Right renal pelvis (tissue), 4 donors: ENCODE measurements at places on chromosomes 2 and 18. TPM values are rescaled to one million over a fixed set of nuclear protein-coding genes. Genes with fewer than 3 reads are reported as not detected.
A peak's percentile ranks its signal among the peaks of the same experiment; 100 is the strongest.

GRCh38 chr2:20619624-20620024 lies 31.3 kb downstream of the HS1BP3 start:
- no peak for DNase-seq

DNA sequence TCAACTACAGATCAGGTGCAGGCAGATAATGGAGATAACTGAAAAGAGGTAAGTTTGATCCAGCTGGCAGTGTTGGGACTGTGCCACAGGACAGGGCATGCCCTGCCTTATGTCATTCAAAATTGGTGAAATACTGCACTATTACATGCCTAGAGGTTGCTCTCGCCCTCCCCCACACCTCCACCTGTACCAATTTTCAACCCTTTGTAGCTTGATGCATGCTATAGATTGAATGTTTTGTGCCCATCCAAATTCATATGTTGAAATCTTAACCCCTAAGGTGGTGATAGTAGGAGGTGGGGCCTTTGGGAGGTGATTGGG lies 72.1 kb upstream of the LYPD6B start:
- DNase-seq: no peak

The ANO7 gene
- 1.7 TPM for polyA plus RNA-seq

- DNase-seq: no peak
Measured at GRCh38 chr18:7958081-7958896, 391.2 kb downstream of the PTPRM start.

DNA sequence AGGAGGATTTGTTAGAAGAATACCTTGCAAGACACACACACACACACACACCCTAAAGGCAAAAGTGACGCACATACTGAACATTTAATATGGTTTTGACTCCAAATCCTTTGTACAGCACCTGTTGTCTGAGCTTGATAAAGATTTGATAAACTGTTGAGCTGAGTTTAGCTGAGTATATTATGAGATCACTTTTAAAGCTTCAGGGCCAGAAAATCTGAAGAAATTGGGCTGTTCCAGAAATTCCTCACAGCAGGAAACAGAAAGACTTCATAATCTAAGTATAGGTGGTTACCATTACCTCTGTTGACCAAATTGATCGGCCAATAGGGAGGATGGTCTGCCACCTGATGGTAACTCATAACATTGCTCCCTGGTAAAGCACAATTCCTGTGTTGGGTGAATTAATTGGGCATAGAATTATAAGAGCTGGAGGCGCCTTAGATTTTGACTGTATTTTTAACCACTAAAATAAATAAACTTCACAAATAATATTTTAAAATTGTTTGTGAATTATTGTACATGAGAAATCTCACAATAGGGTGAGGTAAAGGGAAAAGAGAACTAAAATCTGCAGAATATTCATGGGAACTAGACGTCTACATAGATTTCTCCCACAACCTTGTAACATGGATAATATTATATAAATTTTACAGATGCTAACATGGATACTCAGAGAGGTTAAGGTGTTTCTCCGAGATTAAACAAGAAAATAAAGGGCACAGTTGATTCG lies 21.8 kb upstream of the RPIA start:
- no peak for DNase-seq

The ZNF521 gene
- polyA plus RNA-seq: 37.2 TPM

- no peak for DNase-seq
Measured at GRCh38 chr2:226184940-226185615, 614.5 kb downstream of the IRS1 start.

DNA sequence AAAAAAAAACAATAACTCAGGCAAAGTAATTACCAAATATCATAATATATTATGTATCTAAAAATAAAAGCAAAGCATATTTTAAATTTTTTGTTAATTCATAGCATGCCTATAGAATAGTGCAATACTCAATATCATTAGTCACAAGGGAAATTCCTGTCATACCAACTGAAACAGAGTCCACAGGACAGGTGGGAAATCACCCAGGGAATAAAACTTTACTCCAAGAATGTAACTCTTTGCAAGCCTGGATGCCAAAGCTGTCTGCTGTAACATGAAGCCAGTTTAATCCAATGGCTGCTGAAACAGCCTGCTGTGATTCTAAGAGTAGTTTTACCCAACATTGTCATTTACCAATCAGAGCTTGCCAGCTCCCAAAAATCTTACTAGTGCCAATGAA lies 40.0 kb upstream of the SULT1C3 start:
- no peak for DNase-seq

The SPP2 gene
- polyA plus RNA-seq: not detected

- DNase-seq: no peak
Measured at GRCh38 chr2:186716899-186717298, 23.0 kb downstream of the FAM171B start.

DNA sequence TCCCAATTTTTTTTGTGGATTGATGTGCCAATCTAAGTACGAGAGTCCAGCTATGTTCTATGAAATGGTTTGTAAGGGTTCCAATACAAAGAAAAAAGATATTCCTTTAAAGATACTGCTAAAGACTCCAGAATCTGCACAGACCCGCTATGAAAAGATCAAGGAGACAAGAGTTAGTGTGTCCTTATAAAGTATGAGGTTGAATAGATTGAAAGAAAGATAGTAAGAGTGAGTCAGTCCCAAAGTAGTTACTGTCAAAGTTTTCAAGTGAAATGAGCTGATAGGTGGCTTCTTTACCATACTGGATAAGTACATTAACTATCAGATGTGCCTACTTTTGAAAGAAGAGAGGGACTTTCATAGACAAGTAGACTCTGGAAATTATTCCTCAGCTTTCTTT lies 17.9 kb upstream of the EHBP1 start:
- no peak for DNase-seq

DNA sequence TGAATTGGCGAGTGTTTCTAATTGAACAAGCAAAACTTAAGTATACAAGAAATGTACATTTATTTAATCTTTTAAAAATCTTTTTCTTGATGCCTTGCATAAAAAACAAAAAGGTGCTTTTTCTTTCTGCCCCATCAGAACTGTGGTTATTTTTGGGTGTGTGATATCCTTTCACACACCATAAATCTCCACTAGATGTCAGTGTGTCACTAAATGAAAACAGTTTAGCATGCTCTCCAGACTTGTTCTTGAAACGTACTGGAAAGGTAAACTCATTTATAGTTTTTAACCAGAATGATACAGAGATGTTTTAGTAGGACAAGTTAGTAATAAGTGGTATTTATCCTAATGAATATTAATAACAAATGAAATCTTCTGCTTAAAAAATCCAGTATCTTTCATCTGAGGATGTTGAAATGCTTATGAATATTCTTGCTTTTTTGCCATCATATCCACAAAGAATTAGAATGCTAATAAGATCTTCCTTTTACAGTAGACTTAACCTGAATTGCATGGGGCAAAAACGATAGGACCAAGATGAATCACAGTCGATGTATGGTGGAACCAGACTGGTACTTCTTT lies 96.8 kb downstream of the UBE2E3 start:
- DNase-seq: peak; percentile 27

- no peak for DNase-seq
Measured at GRCh38 chr2:205148755-205149154, 533.5 kb upstream of the NRP2 start.

The SCRN3 gene
- polyA plus RNA-seq: 29.5 TPM

The CKAP2L gene
- polyA plus RNA-seq: 16.4 TPM

The CPLX4 gene
- polyA plus RNA-seq: 0.08 TPM

The MITD1 gene
- 52.6 TPM for polyA plus RNA-seq
